ENCODE measurements at places on chromosomes 16 and 17.

DNA sequence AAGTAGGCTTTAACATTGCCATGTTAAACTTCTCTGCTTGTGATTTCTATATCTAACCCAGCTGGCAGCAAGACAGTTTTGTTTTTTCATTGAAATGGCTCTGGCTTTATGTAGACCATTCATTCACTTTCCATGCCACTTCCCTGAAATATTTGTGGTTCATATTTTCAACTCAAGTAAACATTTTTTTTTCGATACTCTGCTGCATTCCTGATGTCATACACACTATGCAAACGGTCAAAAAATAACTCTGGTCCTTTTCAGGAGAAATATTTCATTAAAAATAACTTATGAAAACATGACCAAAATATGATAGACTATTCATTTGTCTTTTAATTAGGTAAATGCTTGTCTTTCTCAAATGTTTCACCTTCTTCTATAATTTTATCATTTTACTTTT lies 116.3 kb downstream of the USP22 start:
- no peak for DNase-seq

DNA sequence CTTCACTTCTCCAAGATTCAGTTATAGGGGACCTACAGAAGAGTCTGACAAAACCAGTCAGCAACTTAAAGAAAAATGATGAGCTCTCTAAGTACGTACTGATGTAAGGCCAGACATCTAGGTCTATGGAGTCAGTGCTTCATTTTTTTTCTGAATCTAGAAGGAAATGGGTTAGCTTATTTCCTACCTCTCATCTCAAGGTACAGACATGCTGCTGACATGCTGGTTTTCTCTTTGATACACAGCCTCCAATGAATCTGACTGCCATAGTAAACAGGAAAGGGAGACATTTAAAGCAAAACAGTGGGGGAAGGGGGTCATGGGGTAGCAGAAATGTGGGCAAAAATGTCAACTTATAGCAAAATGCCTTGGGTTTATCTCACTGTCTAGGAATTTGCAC lies 16.4 kb downstream of the CDR2 start:
- no peak for DNase-seq

DNA sequence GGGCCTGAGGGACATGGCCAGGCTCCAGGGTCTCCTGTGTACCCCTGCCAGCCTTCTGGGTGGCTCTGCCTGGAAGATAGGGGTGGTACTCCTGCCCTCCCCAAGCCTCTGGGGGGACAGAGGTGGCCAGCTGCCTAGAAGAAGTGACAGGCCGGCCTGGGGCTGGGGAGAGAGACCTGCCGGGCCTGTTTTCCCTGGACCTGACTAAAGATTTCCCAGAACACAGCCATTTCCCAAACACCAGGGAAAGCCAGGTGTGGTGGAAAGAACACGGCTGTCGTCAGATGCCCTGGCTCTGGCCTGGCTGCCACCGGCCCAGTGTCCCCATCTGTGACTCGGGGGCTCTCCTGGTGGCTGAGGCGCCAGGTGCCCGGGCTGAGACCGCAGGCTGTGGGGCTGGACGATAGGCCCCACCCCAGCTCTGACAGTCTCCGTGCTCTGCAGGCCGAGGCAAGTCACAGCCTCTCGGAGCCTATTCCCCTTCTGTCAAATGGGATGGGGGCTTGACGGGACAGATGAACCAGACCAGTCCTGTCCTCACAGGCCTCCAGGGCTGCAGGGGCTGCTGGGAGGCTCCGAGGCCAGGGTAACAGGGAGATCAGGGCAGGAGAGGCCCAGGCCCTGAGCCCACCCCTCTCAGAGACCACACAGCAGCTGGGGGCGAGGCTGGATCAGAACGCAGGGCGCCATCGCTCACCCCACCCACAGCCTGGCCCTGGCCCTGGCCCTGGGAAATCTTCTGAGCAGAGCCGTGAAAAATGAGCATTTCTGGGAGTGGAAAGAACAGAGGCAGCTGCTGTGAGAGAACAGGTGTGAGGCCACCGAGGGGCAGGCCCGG lies 33.1 kb downstream of the CTU2 start:
- no peak for DNase-seq

DNA sequence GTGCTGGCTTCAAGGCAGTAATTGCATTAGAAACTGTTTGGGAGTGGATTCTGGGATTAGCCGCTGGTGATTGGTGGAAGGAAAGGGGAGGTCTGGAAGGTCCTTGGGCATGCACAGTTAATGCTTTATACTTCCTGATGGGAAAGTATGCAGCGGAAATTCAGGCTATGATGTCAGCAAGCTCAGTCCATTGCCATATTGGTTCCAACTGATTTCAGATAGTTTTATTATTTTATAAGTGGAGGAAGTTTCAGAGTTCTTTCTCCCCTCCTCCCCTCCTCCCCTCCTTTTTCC lies 8.1 kb upstream of the CMTR2 start:
- peak; percentile 14 for DNase-seq

GRCh38 chr17:4318596-4318995 lies 47.9 kb downstream of the UBE2G1 start:
- no peak for DNase-seq

GRCh38 chr17:54899721-54900456 lies 763 bp upstream of the TOM1L1 start:
- DNase-seq, result no peak

DNA sequence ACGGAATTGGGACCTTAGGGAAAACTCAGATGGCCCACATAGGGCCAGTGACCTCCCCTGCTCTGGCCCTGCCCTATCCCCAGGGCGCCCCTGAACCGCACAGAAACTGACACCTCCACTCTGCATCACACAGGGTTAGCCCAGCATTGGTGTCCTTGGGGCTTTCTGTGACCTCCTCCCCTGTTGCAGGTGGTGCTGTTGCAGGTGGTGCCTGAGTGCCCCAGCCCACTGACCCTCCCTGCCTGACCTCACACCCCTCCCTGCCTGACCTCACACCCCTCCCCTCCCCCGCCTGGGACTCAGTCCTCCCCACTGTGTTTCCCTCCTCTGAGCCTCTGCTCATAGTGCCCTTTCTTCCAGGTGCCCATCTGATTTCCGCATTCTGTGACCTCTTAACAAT lies 21.4 kb downstream of the TNFRSF13B start:
- DNase-seq, result no peak

- no peak for DNase-seq
Measured at GRCh38 chr17:80716986-80717719, 172.5 kb downstream of the RPTOR start.

DNA sequence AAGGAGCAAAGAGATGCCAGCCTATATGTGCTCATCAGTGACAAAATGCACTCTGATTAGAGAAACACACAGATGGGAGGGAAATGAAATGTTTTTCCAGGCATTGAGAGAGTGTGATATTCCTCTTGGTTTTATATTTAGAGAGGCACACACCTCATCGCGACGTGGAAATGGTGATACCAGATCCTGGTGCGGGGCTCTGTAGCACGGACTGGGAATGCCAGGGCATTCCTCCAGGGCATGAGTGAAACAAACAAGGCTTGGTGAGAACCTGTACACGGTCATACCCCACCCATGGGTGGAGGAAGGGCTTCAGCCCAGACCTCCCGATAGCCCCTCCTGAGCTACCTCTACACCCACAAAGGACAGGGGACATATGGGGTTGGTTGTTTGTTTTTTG lies 280.2 kb downstream of the C16orf95 start:
- no peak for DNase-seq

GRCh38 chr16:83147244-83147643 lies 520.5 kb downstream of the CDH13 start:
- DNase-seq, result peak; percentile 34

- DNase-seq, result peak; percentile 77
Measured at GRCh38 chr17:13306310-13306962, 288.6 kb upstream of the ELAC2 start.

GRCh38 chr17:74529243-74529642 lies 2.0 kb downstream of the CD300LB start:
- no peak for DNase-seq

DNA sequence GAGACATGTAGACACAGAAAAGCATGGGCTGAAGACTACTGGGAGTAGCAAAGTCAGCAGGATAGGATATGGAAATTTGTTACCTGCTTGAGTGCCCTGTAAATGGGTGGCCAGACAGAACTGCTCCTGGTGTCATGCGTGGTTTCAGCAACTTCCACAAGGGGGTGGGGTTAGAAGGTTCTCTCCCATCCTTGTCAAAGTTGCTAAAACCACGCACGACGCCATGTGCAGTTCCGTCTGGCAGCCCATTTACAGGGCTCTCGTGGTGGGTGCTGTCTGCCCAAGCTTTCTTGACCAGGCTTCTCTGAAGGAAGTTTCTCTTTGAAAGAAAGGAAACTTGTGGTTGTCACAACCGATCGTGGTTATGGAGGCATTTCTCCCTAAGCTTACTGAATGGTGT lies 6.9 kb upstream of the DBNDD1 start:
- DNase-seq, result no peak

DNA sequence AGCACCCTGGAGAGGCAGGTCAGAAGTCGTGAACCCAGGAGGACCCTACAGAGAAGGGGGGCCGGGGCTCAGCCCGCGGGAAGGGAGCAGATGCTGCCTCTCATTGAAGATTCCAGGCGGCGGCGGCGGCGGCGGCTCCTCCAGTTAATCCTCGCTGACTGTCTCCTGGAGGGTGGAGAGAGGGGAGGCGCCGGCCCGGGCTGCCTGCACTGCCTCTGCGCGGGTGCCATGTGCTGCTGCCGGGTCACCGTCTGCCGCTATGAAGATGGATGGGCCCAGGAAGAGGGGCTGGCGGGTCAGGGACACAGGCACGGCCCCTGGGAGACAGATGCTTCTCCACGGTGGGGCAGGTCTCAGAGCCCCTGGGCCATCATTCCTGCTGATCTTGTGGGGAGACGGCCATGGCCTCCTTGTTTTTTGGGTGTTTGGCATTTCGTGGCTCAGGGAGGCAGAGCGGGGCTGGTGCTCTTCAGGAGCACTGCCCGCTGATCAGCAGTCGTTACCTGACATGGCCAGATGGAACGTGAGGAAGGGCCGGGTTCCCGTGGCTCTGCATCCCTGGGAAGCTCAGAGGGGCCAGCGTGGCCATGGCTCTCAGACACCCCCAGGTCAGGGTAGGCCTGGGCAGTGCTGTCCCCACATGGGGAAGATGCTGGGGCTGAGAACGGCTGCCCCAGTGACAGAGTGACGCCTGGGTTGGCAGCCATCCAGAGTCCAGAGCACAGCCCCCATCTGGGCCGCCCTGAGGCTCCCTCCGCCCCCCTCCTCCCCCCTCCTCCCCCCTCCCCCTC lies 36.1 kb downstream of the GINS2 start:
- peak; percentile 54 for DNase-seq

DNA sequence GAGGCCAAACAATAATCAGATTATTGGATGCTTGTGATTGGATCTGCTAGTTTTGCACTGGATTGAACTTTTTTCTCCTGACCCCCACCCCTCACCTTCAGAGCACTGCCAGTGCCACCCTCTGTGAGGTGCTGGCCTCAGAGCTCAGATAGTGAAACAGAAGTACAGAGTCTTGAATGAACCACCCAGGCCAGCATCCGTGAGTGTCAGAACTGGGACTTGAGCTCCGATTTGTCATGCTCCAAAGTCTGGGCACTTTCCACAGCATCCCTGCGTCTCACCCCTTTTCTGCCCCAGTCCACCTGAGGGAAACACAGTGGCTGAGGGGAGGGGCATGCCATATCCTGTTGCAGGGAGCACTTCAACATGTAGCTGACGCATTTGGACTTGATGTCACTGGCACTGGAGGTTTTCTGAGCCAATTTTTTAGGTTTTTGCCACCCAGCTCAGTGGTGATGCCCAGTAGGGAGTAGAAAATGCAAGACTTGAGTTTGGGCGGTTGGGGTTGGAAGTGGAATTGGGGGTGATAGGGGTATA lies 47.3 kb downstream of the SMPD3 start:
- no peak for DNase-seq

- DNase-seq, result peak; percentile 4
Measured at GRCh38 chr16:64657316-64658011, 464.4 kb downstream of the CDH11 start.

- no peak for DNase-seq
Measured at GRCh38 chr16:5205361-5206040, 107.9 kb upstream of the EEF2KMT start.

DNA sequence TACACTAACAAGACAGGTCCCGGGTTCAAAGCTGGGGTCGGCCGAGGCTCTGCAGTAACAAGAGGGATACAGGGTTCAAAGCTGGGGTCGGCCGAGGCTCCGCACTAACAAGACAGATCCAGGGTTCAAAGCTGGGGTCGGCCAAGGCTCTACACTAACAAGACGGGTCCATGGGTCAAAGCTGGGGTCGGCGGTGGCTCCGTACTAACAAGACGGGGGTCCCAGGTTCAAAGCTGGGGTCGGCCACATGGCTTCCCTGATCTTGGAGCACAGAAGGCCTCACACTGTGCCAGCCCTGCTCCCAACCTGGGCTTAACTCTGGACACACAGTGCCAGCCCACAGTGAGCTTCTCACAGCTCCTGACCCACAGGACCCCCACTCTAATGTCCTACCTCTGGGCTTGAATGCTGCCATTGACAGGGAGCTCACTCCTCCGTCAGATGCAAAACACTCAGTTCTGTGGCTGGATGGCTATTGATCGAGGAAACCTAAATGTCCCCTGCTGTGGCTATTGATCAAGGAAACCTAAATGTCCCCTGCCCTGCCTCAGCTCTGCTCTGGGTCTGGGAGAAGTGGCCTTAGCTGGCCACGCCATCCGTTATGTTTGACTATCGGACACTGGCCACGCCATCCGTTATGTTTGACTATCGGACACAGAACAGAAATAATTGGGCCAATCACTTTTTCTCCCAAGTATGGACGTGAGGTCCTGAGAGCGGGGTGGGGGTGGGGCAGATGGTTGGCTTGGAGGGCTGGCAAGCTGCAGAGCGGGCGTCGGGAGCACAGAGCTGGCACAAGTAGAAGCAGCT lies 54.6 kb upstream of the DOC2B start:
- no peak for DNase-seq

Data from cardiac muscle cell (in vitro differentiated cells and primary cell).